ENCODE measurements at places on chromosomes 3 and 15. TPM values are rescaled to one million over a fixed set of nuclear protein-coding genes. Genes with fewer than 3 reads are reported as not detected.

DNA sequence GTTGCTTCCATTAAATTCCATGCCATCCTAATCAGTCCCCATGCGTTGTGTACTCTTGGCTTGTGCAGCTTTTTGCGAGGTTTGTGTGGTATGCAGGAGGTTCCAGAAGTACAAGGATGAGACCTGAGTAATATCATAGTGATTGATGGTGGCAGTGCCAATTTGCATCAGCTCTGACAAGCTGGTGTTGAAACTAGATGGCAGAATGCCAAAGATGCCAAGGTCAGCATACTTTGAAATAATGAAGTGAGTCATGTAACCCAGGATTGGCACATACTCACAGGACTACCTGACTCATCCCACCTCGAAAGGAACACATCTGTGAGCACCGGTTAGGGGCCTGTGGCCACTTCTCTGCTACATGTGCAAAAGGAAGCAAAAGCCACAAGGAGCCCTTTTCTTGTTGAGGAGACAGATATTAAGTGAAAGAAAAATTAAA is 14.3 kb downstream of the KAT2B start:
- peak; percentile 90 for DNase-seq

DNA sequence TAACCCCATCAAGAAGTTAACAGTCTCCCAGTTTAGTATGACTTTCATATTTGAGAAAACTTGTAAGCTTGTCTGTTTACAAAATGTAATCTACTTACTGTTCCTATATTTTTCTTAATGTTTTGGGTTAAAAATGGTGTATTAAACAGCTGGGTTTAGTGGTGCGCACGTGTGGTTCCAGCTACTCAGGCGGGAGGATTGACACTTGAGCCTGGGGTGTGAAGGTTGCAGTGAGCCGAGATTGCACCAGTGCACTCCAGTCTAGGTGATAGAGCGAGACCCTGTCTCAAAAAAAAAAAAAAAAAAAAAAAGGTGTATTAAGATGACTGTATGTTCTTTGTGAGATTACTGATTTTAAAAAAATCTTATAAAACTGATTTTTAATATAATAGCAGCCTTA is 69.3 kb downstream of the BBX start:
- DNase-seq: no peak

GRCh38 chr3:63352008-63352279 is 73.8 kb downstream of the SYNPR start:
- DNase-seq: no peak

DNA sequence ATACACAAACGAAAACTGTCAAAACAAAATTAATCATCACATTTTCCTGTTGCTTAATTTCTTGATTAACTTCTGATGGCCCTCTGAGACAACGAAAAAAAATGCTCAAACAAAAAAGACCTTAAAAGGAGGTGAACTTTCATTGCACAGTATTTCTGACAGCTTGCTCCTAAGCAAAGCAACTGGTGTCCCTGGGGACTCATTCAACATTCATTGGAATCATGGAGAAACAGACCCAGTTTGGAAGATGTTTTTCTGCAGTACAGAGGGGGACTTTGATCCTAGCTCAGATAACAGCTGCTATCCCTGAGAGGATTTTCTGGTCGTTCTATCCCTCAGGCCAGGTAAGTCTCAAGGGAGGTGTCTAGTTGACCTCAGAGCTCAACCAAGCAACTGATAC is 378.7 kb upstream of the ATP11B start:
- DNase-seq: no peak

GRCh38 chr3:149424918-149425317 is 47.5 kb upstream of the TM4SF1 start:
- DNase-seq: no peak

DNA sequence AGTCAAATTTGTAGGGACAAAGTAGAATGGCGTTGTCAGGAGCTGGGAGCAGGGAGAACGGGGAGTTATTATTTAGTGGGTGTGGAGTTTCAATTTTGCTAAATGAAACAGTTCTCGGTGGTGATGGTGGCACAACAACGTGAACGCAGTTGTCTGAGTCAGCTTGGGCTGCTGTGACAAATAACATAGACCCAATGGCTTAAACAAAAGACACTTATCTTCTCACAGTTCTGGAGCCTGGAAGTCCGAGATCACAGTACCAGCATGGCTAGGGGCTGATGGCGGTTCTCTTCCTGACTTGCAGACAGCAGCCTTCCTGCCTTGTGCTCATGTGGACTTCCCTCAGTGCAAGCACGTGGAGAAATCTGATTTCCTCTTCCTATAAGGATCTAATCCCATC is 90.2 kb downstream of the CHSY1 start:
- DNase-seq: peak; percentile 62

DNA sequence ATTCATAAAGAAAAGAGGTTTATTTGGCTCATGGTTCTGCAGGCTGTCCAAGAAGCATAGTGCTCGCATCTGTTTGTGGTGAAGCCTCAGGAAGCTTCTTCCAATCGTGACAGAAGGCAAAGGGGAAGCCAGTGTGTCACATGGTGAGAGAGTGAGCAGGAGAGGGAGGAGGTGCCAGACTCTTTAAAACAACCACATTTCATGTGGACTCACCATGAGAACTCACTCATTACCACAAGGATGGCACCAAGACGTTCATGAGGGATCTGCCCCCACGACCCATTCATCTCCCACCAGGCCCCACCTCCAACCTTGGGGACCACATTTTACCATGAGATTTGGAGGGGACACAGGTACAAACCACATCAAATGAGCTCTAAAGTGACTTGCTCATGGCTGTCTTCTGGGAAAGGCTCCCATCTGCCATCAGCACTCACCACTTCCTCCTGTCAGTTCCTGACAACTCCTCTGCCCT is 327.3 kb upstream of the TLE3 start:
- peak; percentile 68 for DNase-seq

DNA sequence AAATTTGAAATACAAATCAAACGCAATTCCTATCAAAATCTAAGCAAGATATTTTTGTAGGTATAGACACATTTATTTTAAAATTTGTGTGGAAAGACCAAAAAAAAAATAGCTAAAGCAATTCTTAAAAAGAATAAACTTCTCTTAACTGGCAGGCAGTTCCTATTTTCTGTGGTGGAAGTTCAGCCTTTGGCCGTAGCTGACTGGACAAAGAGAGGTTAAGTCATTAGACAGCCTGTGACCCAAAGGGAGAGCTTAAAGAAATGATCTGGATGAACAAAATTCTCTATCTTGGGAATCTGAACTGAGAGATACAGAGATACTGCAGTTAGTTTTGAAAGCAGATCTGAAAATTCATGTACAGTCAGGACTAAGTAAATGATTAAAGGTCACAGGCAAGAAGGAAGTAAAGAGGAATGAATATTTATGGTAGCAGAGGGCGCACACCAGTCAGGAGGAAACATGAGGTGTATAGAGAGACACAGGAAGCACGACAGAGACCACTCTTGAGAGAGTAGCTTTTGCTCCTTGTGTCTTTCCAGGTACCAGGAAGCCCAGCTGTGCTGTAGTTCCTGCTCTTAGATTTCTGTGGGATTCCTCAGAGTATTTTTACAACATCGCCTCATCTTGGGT is 57.5 kb downstream of the TPRG1 start:
- no peak for DNase-seq

- DNase-seq: no peak
Measured at GRCh38 chr3:41024031-41024836, 175.1 kb upstream of the CTNNB1 start.

GRCh38 chr15:40258544-40258943 is 19.7 kb downstream of the PAK6 start:
- no peak for DNase-seq

- DNase-seq: no peak
Measured at GRCh38 chr3:83581546-83581945, 1377.2 kb upstream of the CADM2 start.

GRCh38 chr15:94791008-94791407 is 559.6 kb downstream of the MCTP2 start:
- DNase-seq: no peak

DNA sequence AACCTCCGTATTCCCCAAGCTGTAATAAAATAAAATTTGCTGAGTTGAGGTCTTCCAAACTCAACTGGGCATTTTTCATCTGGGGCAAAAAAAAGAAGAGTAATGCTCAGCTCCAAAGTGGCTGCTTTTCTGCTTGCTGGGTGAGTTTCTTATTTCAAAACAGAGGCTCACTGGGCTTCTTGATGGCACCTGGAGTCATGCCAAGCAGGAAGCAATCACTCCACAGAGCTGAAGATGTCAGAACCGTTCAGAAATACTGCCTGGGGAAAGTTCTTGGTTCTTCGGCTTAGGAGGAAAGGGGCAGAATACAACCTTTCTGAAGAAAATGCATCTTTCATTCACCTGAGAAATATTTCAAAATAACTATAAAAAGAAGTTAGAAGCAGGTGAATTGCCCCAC is 4.1 kb downstream of the CCR9 start:
- DNase-seq: peak; percentile 38

- DNase-seq: no peak
Measured at GRCh38 chr3:45362758-45363157, 25.6 kb upstream of the LARS2 start.

GRCh38 chr3:52912885-52913731 is 15.8 kb upstream of the STIMATE start:
- DNase-seq: no peak

- no peak for DNase-seq
Measured at GRCh38 chr3:157282261-157283191, 122.6 kb upstream of the CCNL1 start.

DNA sequence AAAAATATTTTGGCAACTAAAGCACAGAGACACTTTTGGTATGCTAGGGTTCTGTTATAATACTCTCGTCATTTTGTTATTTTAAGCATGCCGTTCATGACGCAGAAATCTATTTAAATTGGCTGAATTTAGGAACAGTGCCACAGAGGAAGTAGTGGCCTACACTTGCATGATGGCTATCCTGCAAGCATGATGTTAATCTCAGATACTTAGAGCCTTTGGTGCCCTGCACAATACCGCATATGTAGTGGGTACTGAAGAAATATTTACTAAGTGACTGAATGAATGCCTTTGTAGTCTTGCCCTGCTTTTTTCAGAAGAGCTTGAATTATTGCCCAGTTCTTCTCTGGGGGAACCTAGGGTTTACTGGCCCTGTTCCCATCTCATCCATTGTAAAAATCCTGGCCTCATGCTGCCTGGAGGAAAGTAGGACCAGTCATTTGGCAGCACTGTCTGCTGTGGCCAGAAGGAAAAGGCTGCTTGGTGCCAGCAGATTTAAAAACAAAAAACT is 79.0 kb downstream of the SERPINI1 start:
- DNase-seq: no peak

The GOLGA6L4 gene
- 1.3 TPM for total RNA-seq

The POPDC2 gene
- 2.1 TPM for total RNA-seq

The FSIP1 gene
- total RNA-seq: 0.43 TPM

The NANOGP8 gene
- not detected for total RNA-seq

The TMC3 gene
- total RNA-seq: not detected

The MAP1A gene
- 0.86 TPM for total RNA-seq

The CALML4 gene
- total RNA-seq: 6.9 TPM

The HAPLN3 gene
- total RNA-seq: 63.2 TPM

The KIF9 gene
- total RNA-seq: 8.3 TPM

The SCAMP5 gene
- 0.65 TPM for total RNA-seq

The IQCF5 gene
- total RNA-seq: not detected

The EXD1 gene
- total RNA-seq: not detected
